ENCODE measurements at places on chromosomes 11 and 22.
A peak's percentile ranks its signal among the peaks of the same experiment; 100 is the strongest.

- no peak for DNase-seq
Observed at GRCh38 chr22:38213319-38213989, 11.7 kb downstream of the MAFF start.

DNA sequence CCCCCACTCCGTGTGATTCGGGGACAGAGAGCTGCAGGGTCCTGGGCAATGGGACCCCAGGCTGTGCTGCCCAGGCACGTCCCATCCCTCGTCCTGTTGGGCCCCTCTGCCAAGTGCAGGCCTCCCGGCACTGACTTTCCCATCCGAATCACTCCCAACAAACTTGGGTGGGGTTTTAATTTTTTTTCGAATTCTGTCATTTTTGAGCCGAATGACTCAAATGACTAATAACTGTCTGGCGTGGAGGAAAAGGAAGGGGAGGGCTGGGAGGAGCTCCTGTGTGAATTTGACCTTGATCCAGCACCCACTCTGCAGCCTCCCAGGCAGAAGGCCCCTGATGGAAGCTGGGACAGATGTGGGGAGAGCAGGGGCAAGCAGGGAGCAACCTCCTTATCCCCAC lies 1173.2 kb downstream of the BRD1 start:
- DNase-seq = no peak

GRCh38 chr11:84137960-84138359 lies 851.8 kb upstream of the CCDC90B start:
- DNase-seq = no peak

- DNase-seq = no peak
Observed at GRCh38 chr11:2314525-2315394, 12.9 kb downstream of the TSPAN32 start.

DNA sequence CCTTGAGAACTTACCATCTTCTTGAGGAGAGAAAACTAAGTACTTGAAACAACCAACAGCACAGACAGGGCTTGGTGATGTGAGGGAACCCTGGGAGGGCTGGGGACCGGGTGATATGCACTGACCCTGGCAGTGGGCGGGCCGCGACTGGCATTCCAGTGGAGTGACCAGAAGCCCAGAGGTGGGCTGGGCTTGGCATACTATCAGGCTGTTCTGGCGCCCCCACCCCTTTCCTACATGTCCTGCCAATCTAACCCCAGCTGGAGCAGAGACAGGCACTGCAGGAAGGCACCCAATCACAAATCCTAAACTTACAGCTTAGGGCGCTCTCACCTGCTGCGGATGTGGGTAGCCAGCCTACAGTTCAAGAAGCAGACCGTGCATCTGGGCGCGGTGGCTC lies 54.0 kb upstream of the GCAT start:
- DNase-seq = no peak

DNA sequence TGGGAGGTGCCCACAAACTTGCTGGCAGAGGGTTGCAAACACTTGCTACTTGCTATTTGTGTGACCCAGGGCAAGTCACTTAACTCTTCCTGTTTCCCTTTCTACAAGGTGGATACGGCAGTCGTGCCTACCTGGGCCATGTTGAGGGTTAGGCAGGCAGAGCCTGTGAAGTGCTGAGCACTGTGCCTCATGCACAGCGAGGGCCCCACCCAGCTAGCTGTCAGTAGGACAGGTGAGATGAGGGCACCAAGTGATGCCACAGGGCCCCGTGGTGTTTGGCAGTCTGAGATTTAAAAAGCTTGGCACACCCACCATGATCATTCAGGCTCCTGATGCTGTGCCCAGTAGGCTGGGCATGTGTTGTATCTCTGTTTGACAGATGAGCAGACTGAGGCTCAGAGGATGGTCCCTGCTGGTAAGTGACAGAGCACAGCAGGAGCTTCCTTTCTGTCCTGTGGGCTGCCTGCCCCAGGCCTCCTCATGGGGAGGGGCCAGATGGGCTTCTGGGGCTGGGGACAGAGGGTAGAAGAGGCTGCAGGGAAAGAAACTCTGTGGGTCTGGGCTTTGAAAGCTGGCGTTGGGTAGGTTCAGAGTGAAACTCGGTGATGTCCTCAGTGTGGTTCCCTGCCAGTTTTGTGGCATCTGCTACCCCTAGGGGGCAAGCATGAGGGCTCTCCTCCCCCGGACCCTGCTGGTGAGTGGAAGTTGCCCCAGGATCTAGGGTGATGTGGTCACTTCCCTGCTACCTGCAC lies 59.3 kb downstream of the TSPAN18 start:
- no peak for DNase-seq

DNA sequence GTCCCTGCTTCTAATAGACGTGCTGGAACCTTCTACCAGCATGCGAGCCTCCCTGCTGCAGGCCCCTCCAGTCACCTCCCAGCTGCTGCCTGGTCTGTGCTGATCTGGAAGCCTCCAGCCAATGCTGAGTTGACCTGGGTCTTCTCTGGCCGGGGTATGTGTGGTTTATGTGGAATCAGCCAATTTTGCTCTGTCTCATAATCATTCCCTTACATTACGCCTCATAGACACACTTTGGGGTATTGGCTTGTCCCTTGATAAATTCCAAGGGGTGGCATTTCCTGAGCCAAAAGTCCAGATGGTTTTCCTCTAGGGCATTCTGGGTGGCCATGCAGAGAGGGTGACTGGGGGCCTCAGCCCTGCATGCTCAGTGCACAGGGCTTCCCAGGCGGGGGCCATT lies 8.3 kb upstream of the KMT5B start:
- no peak for DNase-seq

GRCh38 chr11:2664376-2664775 lies 35.4 kb downstream of the KCNQ1OT1 start:
- DNase-seq = no peak

- no peak for DNase-seq
Observed at GRCh38 chr11:57599381-57599780, 1.9 kb downstream of the SERPING1 start.

GRCh38 chr22:41178425-41178975 lies 26.6 kb upstream of the L3MBTL2 start:
- DNase-seq = no peak

- no peak for DNase-seq
Observed at GRCh38 chr11:116114198-116114651, 610.0 kb upstream of the CADM1 start.

DNA sequence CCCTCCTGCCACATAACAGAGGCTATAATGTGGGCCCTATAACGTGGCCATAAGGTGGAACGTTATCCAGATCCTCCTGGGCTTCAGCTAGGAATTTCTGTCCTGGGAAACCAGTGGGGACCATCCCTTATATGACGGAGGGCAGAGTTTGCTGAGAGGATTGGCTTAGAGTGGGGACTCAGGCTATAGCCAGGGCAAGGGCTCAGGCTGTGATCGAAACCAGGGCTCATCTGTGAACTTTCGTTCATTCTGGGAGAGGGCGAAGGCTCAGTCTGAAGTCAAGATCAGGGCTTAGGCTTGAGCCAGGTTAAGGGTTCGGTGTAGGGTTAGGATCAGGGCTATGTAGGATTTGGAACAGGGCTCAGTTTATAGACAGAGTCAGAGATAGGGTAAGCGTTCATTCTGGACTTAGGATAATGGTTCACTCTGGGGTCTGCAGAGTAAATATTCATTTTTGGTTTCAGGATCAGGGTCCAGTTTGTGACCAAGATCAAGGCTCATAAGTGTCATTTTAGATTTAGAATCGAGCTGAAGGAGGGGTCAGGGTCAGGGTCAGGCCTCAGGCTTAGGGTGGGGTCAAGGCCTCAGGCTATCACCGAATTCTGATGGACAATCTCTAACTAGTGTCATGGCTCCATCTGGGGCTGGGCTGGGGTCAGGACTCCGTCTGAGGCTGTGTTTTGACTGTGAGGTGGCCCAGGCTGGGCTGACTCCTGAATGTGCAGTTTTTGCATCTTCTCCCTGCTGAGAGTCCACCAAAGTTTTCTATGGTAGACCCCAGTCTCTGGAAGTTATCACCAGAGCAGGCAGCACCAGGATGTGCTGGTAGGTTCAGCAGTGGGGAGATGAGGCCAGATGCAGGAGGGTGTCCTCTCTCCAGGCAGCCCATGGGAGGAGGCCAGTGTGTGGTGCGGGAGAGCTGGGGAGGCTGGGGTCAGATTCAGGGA lies 33.9 kb upstream of the SOX10 start:
- DNase-seq = no peak

- DNase-seq = peak; percentile 47
Observed at GRCh38 chr11:32893343-32894148, 935 bp downstream of the QSER1 start.

- DNase-seq = no peak
Observed at GRCh38 chr22:32255726-32256125, 579 bp upstream of the SLC5A4 start.

DNA sequence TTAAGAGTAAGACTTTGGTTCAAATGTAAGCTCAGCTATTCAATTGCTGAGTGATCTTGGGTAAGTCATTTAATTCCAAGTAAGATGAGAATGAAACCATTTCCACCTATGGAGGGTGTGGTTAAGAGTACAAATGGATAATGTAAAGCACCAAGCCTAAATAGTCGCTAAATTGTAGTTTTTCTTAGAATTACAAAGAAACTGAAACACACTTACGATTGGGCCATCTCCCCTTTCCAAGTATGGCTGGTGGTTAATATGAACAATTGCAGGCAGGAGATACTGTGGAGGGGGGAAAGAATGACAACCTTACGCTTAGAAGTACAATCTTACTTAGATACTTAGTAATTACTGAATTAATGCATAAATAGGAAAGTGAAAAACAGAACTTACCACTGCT lies 8.2 kb downstream of the DDX17 start:
- DNase-seq = no peak

DNA sequence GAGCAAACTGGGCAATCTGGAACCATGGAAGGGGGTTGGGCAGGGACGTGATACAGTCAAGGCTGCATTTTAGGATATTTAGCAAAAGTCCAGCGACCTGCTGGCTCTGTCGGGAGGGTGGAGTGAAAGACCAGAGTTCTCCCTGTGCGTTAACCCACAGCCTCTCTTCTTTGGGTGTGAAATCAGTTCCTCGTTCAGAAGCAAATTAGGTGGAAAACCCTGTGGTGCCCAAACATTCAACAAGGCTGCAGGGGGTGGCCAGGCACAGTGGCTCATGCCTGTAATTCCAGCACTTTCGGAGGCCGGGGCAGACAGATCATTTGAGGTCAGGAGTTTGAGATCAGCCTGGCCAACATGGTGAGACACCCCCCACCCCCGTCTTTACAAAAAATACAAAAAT lies 5.9 kb downstream of the TMEM151A start:
- no peak for DNase-seq

- DNase-seq = no peak
Observed at GRCh38 chr22:44693756-44694155, 8.2 kb upstream of the PRR5 start.

DNA sequence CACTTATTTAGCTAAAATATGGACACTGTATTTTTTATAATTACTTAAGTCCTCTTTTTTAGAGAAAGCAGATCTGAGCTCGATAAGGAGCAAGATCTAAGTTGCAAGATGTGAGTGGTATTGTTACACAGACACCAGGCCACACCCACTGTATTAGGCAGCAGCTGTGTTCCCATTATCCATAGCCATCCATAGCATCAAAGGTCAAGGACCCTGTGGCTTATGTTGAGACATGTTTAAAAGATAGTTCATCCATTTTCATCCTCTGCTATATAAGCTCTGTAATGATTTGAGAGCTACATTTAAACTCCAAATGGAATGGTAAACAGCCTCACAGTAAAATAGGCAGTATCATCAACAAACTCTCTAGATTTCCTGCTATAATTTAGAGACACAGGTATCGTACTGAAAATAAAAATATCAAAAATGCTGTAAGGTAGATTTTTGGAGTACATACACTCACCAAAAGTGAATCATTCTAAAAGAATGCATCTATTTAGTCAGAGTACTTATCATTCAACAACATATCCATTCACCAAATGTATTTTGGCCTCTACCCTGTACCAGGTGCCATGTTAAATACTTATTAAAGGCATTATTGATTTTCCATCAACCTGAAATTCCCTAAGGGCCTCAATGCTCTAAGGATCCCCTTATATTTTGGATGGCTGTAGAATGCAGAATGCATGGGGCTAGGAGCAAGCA lies 574.0 kb downstream of the LRRC4C start:
- DNase-seq = no peak

GRCh38 chr22:35399114-35399677 lies 744 bp upstream of the MCM5 start:
- DNase-seq = no peak

DNA sequence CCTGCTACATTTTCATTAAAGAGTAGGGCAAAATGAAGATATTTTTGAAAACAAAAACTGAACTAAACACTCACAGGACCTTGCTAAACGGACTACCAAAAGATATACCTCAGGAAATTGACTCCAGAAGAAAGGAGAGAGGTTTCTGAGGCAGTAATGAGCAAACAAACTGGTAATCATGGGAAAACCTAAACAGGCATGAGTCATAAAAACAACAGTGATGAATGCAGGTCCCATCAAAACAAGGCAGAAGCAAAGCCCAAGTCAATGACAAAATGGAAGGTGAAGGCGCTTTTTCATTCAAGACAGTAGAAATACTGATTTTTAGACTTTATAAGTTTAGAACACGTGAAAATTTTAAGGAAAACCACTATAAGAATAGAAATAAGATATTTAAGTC lies 104.5 kb downstream of the EFCAB6 start:
- no peak for DNase-seq

GRCh38 chr22:23470811-23471389 lies 109.2 kb downstream of the IGLL1 start:
- no peak for DNase-seq

- DNase-seq = no peak
Observed at GRCh38 chr11:113907681-113908080, 3.1 kb downstream of the HTR3B start.

DNA sequence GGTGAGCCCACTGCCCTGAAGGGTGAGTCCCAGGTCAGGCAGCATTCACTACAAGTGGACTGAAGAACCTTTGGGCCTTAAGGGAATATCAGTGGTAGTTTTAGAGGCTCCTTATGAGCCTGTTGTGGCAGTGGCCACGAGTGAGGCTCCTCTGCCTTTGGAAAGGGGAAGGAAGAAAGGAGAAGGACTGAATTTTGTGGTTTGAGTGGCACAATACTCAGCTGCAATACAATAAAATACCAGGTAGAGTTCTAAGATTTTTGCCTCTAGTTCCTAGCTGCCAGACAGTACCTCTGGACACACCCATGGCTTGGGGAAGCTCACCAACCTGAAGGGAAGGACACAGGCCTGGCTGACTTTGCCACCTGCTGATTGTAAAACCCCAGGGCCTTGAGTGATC lies 260.9 kb downstream of the DYNC2H1 start:
- DNase-seq = no peak

GRCh38 chr22:24392218-24392931 lies 35.0 kb upstream of the ADORA2A start:
- DNase-seq = no peak

GRCh38 chr11:119029069-119029339 lies 1.7 kb downstream of the SLC37A4 start:
- no peak for DNase-seq

- DNase-seq = no peak
Observed at GRCh38 chr22:45772743-45773142, 101.1 kb downstream of the ATXN10 start.

- no peak for DNase-seq
Observed at GRCh38 chr11:126405374-126405773, 49.9 kb downstream of the ST3GAL4 start.

DNA sequence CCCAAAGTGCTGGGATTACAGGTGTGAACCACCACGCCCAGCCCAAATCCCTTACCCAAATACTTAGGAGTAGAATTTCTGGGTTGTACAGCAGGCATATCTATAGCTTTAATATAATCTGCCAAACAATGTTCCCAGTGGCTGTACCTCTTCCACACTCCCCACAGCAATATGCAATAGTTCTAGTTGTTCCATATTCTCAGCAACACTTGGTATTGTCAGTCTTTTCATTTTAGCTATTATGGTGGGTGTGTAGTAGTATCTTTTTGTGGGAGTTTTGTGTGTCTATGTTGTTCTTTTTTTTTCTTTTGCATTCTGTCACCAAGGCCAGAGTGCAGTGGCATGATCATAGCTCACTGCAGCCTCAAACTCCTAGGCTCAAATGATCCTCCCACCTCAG lies 18.8 kb downstream of the SCGB1A1 start:
- no peak for DNase-seq

All from stimulated activated CD4-positive, alpha-beta T cell treated with anti-CD3 and anti-CD28 coated beads, Interleukin-4, amount 100 ng/mL, for 4 hours (primary cell).